ENCODE measurements at places on chromosomes 4 and X. TPM values are rescaled to one million over a fixed set of nuclear protein-coding genes. Genes with fewer than 3 reads are reported as not detected.

DNA sequence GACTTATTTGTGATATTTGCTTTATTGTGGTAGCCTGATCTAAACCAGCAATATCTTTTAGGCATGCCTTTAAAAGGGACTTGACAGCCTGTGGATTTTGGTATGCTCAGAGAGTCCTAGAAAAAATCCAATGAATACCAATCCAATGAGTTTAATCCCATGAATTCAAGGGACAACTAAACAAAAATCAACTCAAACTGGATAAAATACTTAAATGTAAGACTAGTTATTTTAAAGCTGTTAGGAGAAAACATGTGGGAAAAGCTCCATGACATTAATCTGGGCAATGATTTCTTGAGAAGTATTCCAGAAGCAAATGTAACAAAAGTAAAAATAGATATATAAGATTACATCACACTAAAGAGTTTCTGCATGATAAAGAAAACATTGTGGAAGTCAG lies 711.5 kb upstream of the PITX2 start:
- no peak for DNase-seq

- DNase-seq: no peak
Observed at GRCh38 chr4:16663307-16663706, 235.1 kb downstream of the LDB2 start.

DNA sequence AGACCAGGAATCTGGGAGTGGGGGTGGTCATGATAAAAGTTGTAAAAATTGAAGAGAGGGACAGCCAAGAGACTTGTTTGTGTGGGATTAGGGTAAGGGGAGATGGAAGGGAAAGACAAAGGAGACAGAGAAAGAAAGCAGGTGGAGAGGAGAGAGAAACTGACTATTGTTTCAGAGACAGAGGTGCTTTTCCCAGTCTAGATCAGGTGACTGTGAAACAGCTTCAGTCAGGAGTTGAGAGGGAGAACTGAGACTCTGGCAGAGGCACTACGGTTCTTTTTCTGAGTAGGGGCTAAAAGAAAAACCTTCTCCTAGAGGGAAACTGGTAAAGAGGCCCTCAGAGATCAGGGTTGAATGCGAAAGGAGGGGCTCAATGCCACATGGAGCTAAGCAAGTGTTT lies 106.4 kb downstream of the KDR start:
- DNase-seq: no peak

DNA sequence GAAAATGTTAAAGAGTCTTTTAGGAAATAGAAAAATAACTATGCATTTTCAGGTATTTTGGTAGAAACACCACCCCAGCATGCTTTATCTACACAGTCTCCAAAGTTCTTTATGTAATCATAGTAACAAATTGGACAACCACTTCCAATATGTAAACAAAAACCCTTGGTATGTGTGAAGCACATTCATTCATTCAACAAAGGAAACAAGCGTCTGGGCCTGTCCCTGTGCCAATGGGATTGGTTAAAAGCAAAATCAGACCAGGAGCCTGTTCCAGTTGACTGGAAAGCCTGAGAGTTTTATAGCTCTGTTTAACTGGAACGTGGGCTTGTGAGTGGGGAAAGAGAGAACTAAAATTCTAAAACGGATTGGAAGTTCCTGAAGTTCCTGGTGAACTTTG lies 41.3 kb upstream of the TENM3 start:
- no peak for DNase-seq

- DNase-seq: no peak
Observed at GRCh38 chr4:8227771-8228318, 28.8 kb downstream of the SH3TC1 start.

- DNase-seq: peak; percentile 9
Observed at GRCh38 chr4:75432683-75433082, 81.5 kb downstream of the RCHY1 start.

DNA sequence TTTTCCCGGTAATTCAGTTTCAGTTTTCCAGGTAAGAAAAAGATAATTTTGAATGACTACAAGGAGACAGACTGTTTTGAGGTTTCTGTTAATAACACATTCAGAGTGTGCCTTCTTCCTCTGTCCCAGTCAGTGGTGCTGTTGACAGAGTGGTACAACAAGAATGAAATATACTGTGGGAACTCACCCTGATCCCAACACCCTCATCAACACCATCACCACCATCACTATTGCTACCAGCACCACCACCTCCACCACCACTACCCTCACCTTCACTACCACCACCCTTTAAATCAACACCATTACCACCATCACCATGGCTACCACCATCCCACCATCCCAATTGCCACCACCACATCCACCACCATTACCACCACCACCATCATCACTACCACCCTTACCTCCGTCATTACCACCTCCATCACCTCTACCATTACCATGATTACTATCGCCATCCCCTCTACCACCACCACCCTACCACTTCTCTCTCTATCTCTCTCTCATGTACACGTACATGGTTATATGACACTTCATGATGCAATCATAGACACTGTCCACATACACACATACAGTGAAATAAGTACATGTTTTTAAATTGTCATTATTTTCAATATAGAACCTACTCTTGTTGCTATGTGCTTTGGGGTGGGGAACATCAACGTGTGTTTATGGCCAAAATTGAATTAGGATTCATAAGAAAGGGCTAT lies 91.5 kb downstream of the MAMLD1 start:
- DNase-seq: no peak

GRCh38 chr4:75940692-75941253 lies at the start of gene NAAA:
Gene NAAA, minus strand, starts transcription at chr4:75941013. Its CDS starts 64 bp downstream, at chr4:75940949.
- DNase-seq: peak; percentile 41

- DNase-seq: no peak
Observed at GRCh38 chrX:22095286-22095685, 63.2 kb downstream of the PHEX start.

DNA sequence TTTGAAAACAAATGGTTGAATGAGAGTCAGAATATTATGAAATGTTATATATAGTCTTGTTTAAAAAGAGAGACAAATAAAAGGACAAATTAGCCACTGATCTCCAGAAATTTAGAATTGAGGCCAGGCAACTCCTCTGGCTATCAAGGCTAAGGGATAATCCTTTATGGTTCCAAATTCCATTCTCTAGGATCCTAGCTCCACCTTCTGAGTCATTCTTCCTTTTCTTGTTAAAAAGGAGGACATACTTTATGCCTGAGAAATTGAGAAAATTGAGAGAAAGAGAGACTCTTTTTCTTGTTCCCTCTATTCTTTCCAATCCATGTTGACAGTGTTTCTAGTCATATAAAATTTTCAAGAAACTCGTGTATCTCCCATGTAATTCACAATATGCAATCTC lies 1299.5 kb downstream of the FSTL5 start:
- DNase-seq: peak; percentile 10

GRCh38 chr4:47031751-47032404 lies 511 bp downstream of the GABRB1 start:
- DNase-seq: peak; percentile 11

- DNase-seq: no peak
Observed at GRCh38 chr4:61860376-61860775, 660.2 kb downstream of the ADGRL3 start.

- DNase-seq: no peak
Observed at GRCh38 chr4:151376540-151376939, 32.4 kb upstream of the FHIP1A start.

Gene APOO
- total RNA-seq: 74.2 TPM

Gene NOX1
- not detected for total RNA-seq

Gene XAGE1A
- total RNA-seq: 36.9 TPM

Gene GRPR
- 0.52 TPM for total RNA-seq

Gene PRRG1
- total RNA-seq: 10.4 TPM

Gene F8A2
- total RNA-seq: not detected

Gene NWD2
- not detected for total RNA-seq

Gene AKAP4
- total RNA-seq: not detected

Gene ATP2B3
- 0.42 TPM for total RNA-seq

Gene RTL3
- not detected for total RNA-seq

Gene SLC2A9
- not detected for total RNA-seq

Gene DMRTC1B
- total RNA-seq: not detected

Gene HERC6
- 0.32 TPM for total RNA-seq
